ENCODE measurements at places on chromosomes 12 and 14.

DNA sequence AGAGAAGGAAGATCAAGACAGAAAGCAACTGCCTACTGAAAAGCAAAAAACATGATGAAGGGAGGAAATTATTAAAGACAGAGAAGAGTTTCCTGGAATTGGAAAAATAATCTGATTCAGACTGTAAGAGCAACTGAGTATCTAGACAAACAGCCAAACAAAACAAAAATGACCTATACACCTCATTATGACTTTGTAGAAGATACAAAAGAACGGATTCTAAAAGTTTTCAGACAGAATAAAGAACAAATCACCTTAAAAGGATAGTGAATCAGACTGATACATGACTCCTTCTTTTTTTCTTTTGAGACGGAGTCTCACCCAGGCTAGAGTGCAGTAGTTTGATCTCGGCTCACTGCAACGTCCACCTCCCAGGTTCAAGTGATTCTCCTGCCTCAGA lies 10.4 kb downstream of the OSBPL8 start:
- DNase-seq: no peak

- no peak for DNase-seq
These were observed 420.2 kb downstream of the TMTC2 start for GRCh38 chr12:83106873-83107272.

- no peak for DNase-seq
These were observed 159.1 kb upstream of the RTL1 start for GRCh38 chr14:101062601-101063000.

- no peak for DNase-seq
These were observed 1.6 kb downstream of the SETD1B start for GRCh38 chr12:121805171-121806008.

GRCh38 chr12:95397571-95397970 lies 76.4 kb upstream of the METAP2 start:
- DNase-seq: no peak
